Mucosa of gallbladder (tissue), 1 donor: ENCODE measurements at places on chromosomes 3 and 15. TPM values are rescaled to one million over a fixed set of nuclear protein-coding genes. Genes with fewer than 3 reads are reported as not detected.

CCDC39 gene
- not detected for total RNA-seq

KIAA1143 gene
- 25.8 TPM for total RNA-seq

LRRC49 gene
- 9.8 TPM for total RNA-seq

SH3GL3 gene
- total RNA-seq = not detected

CDHR4 gene
- 0.09 TPM for total RNA-seq

LTK gene
- total RNA-seq = 2.5 TPM

CYP8B1 gene
- 2.8 TPM for total RNA-seq

ATP2B2 gene
- 0.09 TPM for total RNA-seq

RBMS3 gene
- 49.6 TPM for total RNA-seq

SUSD5 gene
- 7.8 TPM for total RNA-seq

RTP3 gene
- total RNA-seq = not detected

PPARG gene
- total RNA-seq = 13.0 TPM

TF gene
- 22.7 TPM for total RNA-seq

LIPC gene
- 0.58 TPM for total RNA-seq

C15orf62 gene
- total RNA-seq = 1.4 TPM

COL6A5 gene
- not detected for total RNA-seq

CCDC54 gene
- total RNA-seq = not detected

SPRED1 gene
- 37.8 TPM for total RNA-seq

SUCLG2 gene
- total RNA-seq = 104 TPM

TRIM42 gene
- total RNA-seq = not detected

GPD1L gene
- total RNA-seq = 31.1 TPM

NAALADL2 gene
- total RNA-seq = 34.2 TPM

CFAP44 gene
- 8.8 TPM for total RNA-seq

PLD1 gene
- 734 TPM for total RNA-seq

GYG1 gene
- total RNA-seq = 40.9 TPM

HOMER2 gene
- 152 TPM for total RNA-seq

ROBO1 gene
- 9.6 TPM for total RNA-seq

PRTG gene
- total RNA-seq = 1.4 TPM

TRIM59 gene
- total RNA-seq = 5.6 TPM

DCLK3 gene
- 0.12 TPM for total RNA-seq

CRYGS gene
- total RNA-seq = 2.7 TPM

SH2D7 gene
- total RNA-seq = 2.3 TPM

ABHD14A gene
- 20.8 TPM for total RNA-seq

SEMA6D gene
- total RNA-seq = 9.8 TPM

TMEM266 gene
- 0.26 TPM for total RNA-seq

GHRL gene
- total RNA-seq = 2.2 TPM

NDN gene
- total RNA-seq = 61.9 TPM

GRAMD2A gene
- 0.55 TPM for total RNA-seq

EFCAB12 gene
- total RNA-seq = 4.9 TPM

STRC gene
- 1.6 TPM for total RNA-seq

SAMMSON gene
- total RNA-seq = not detected

SLC25A36 gene
- total RNA-seq = 49.2 TPM

THSD4 gene
- 71.2 TPM for total RNA-seq

CLSTN2 gene
- total RNA-seq = 7.1 TPM

MUC4 gene
- 0.14 TPM for total RNA-seq

SLC2A2 gene
- 22.4 TPM for total RNA-seq
